Fibroblast of skin of back (primary cell): ENCODE measurements at places on chromosomes 11 and 22.

- no peak for DNase-seq
Measured at GRCh38 chr11:78341841-78342240, 75.8 kb downstream of the GAB2 start.

DNA sequence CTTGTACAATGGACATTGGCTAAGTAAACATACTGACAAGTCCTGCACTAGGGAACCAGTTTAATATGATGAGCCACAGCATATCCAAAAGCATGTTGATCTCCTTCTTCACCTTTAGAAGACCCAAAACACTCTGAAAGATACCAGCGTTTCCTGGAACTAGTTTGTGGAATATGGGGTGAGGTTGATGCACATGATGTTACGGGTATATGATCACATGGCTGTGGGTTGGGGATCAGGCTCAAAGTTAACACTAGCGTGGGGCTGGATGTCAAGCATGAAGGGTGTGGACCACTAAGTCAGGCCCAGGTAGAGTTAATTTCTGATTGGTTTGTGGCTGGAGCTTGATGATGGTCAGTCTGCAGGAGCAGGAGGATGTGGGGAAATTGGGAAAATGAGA is 9.0 kb downstream of the IGLL5 start:
- no peak for DNase-seq

GRCh38 chr11:96033599-96033998 is 109.7 kb upstream of the MTMR2 start:
- DNase-seq = no peak

- DNase-seq = no peak
Measured at GRCh38 chr22:27795696-27796517, 5.6 kb downstream of the MN1 start.

DNA sequence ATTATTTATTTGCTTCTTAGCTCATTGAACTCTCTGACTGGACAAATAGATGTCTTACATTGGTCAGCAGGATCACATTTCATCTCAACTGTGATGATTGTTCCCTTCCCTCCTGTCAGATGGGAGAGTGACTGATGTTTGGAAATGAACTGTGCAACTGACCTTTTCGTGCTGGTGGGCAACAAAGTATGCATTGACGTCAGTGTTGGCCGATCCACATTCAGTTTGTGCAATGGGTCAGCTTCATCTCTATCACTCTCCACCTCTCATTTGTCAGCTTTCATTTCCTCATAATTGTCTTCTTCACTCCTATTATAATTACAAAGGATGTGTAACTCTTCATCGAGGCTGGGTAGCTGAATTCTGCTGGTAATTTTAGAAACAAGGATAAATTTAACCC is 71.3 kb downstream of the PPP2R1B start:
- no peak for DNase-seq

- DNase-seq = no peak
Measured at GRCh38 chr11:117192401-117192875, 6.7 kb upstream of the TAGLN start.

DNA sequence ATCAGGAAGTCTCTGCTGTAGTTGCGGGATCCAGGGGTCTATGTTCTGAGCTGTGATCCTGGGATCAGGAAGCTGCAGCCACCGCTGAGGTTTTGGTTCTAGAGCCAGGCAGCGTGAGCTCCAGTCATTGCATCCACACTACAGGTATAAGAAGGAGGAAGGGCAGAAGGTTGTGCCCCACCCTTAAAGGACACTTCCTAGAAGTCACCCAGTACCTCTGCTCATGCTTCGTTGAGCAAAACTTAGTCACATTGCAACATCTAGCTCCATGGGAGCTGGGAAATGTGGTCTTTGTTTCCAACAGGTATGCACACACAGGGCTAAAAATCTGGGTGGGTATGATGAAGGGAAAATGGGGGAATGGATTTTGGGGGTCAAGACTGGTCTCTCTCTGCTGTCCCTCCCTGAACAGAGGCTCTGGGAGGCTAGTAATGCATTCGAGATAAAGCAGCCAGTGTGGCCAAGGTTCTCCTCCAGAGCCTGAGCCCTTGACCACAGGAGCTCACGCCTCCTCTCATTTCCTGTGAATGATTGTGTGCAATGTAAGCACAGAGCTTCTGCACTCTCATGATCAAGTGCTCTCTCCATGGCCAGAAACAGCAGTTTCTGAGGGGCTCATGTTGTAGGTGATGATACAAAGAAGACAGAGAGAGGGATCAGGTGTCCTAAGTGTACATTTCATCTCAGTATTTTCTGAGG is 86.8 kb upstream of the OR4B1 start:
- no peak for DNase-seq

DNA sequence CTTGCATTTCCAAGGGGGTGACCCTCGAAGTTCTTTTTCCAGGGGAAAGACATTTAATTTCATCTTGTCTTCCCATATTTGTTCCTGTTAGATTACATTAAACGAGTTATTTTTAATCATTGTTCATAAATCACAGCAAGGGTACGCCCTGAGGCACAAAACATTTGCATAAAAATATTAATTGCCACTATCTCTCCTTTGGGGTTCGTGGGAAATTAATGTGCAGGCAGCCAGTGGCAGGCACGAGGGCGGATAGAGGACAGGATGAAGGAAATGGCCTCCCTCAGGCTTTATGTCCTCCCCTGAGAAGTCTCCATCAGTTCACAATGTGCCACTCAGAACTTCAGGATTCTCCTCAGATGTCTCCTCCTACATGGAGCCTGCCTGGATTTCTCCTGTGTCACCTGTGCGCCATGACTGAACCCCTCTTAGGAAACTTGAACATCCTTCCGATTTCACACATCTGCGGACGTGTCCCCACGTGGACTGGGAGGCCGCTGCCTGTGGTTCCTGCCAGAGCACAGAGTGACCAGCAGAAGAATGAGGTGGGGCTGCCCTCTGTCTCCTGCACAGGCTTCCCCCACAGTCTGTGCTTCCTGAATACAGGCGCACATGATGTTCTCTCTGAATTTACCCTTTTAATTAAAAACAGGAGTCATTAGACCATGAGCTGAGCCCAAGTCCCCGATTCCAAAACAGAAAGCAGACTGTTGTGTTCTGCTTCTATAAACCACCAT is 1085.9 kb downstream of the TBC1D22A start:
- no peak for DNase-seq

- no peak for DNase-seq
Measured at GRCh38 chr11:17692931-17693330, 26.4 kb upstream of the MYOD1 start.

DNA sequence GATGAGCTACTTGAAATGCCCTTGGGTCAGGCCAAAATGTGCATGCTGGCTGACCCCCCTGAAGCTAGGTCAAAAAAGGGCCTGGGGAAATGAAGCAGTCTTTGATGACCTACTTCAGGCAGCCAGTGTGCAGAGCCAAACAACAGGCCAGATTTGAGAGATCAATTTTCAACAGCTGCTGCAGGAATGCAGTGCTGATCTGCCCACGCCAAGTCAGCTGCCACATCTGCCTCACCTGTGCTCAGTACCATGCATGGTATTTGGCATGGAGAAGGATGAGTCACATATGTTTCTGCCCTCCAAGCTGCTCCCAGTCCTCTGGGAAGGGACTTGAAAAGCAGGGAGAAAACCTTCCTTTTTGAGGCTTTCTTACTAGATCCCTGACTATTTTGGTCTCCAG is 35.8 kb downstream of the MTNR1B start:
- no peak for DNase-seq

DNA sequence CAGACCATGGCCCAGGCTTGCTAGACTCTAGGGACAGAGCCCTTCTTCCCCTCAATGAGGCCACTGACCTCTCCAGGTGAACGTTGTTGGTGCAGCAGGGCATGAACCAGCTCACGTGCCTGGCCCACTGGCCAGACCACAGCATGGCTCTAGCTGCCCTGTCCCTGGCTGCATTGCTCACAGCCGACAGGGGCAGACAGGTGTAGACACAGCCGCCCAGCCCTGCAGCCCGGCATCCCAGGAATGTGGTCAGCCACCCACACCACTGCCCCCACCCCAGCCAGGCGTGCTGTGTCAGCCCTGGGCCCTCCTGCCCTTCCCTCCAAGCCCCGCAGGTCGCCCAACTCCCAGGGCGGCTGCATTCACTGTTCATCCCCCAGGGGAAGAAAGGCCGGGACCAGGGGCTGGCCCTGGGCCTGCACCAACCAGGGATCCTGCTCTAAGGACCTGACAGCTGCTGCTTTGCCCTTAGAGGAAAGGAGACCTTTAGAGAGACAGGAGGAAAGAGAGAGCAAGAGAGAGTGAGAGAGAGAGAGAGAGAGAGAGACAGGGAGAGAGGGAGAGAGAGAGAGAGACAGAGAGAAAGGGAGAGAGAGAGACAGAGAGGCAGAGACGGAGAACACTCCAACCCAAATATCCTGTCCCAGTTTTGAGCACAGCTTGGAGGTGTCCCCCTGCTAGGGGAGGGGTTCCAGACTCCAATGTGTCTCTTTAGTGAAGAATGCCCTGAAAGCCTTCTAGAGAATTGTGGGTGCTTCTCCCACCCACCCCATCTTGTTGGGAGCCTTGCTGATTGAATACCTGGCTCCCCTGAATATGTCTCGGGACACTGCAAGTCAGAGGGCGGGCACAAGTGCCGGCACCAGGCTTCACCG is 44.2 kb upstream of the LINC01488 start:
- no peak for DNase-seq

DNA sequence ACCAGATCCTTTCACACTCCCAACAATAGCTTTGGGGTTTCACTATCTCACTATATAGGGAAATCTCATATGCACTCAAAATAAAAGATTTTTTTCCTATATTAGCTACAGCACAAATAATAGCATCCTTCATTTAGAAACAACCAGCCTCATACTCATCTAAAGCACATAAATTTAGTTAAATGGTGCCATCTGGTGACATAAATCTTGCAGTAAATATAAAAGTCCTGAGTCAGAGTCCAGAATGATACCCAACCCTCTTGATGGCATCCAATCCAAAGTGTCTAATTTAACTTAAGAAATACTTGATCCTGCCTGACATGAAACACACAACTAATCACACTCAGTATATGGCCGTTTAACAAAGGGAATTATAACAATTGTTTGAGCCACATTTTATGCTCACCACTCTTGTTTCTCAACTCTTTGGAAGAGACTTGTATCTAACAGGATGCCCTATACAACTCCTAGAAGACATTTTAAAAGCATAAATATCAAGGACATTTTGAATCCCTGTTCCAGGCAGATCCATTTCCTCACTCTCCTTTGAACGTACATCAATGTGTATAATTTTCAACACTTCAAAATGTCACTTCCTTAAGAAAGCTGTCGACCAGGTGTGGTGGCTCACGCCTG is 36.2 kb downstream of the DLG2 start:
- DNase-seq = peak; percentile 56

DNA sequence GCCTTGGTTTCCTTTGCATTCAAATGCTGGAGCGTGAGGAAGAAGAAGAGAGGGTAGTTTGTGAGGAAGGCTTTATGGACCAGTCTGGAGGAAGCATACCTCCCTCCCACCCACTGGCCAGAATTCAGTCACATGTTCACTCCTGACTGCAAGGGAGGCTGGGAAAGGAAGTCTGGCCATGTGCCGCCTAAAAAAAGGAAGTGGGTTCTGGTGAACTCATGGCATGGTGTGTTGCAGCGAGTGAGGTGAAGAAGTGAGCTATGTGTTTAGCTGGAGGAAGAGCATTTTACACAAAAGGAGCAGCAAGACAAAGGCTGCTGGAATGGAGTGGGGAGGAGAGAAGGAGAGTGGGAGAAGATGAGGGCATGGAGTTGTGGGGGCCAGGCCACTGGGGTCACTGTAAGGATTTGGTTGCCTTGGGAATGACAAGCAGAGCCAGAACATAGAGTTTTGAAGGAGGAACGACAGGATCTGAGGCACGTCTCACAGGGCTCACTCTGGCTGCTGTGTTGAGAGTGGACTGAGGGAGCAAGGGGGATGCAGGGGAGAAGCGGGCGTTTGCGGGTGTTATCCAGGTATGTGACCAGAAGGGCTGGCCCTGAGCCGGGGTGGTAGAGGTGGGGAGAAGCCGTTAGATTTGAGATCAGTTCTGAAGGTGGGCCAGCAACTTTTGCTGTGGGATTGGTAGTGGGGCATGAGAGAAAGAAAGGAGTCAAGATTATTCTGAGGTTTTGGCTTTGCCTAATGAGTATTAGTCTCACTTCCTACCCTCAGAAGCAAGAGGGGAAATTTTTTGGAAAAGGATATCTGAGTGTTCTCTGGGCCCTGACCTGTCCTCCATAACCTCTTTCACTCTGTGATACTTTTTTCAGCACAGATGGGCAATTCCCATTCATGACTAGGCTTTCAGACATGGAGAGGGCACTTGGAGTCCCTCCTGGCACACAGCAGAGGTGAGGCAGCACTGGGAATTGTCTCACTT is 26.4 kb downstream of the BMAL1 start:
- DNase-seq = no peak

GRCh38 chr11:78829146-78829545 is 254.5 kb upstream of the NARS2 start:
- DNase-seq = no peak

DNA sequence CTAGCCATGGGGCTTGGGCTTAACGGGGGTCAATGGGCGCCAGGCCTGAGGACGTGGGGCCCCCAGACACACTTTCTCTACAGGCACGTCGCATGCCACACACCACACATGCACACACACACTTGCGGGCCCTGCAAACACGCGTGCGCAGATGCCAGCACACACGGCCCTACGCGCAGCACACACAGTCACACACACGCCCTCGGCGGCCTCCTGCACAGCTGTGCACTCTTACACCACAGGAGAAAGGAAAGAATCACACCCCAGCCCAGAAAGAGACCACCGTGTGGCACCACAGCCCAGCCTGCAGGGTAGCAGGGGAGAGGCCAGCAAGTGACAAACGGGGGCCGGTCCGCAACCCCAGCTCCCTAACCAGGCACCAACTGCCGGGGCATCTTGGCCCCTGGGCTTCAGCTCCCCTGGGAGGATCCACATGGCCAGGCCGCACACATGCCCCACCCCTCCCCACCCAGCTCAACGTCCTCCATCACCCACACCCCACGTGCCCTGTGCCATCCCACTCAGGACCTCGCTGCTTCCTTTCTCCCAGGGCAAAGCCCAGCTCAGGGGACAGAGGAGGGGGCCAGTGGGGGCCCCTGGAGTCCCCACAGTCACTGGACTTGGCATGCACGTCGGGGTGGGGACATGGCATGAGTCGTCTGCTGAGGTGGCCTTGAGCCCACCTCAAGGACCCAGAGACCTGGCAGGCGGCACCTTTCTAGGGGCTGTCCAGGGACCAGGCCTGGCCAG is 26.3 kb upstream of the TH start:
- DNase-seq = no peak

- DNase-seq = no peak
Measured at GRCh38 chr22:29511126-29511862, 31.3 kb downstream of the NEFH start.
